ENCODE measurements at places on chromosomes 3 and 15. TPM values are rescaled to one million over a fixed set of nuclear protein-coding genes. Genes with fewer than 3 reads are reported as not detected.

Gene LDHAL6B
- not detected for total RNA-seq

Gene CHL1
- 33.0 TPM for total RNA-seq

Gene BFSP2
- total RNA-seq: not detected

Gene CEP63
- total RNA-seq: 26.0 TPM

GRCh38 chr15:48544778-48545177, 100.7 kb downstream of the FBN1 start:
- DNase-seq: no peak
- H3K4me1 ChIP-seq: peaks cover 88% of the 10 kb centered on the region
- no peak overlapping the region for H3K27ac ChIP-seq
- no peak overlapping the region for H3K4me3 ChIP-seq

DNA sequence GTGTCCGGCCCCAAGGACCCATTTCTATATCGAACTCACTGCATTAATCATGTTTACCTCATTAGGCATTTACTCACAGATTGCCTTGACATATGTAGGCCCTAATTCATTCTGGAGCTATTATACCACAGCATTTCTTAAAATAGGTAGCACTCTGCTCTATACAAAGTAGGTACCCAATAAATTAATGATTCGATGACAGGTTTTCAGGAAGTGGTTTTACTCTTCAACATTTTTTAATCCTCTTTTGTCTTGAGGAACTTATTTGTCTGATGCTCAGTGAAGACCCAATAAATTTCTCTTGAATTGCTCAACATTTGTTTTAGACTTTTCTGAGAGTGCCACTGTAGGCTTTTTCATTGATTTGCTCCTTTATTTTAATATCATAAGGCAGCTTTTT, 12.1 kb downstream of the TGFBR2 start:
- no peak overlapping the region for H3K27ac ChIP-seq
- peaks cover 100% of the 10 kb centered on the region for H3K4me1 ChIP-seq
- no peaks in the 10 kb centered on the region for H3K36me3 ChIP-seq
- no peak for DNase-seq

DNA sequence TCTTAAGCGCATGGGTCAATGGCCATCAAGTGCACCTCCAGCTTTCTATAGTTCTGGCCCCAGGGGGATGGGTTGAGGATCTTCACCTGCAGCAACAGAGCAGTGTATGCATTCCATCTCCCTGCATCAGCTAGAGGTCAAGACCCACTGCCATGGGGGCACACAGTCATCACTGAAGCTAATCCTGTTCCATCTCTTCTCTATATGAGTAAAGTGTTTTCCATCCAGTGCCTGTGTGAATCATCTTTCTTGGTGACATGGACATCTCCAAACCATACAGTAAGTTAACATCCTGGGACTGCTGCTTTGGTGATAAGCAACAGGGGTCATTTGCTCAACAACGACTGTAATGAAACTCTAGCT, 4.4 kb upstream of the ENTPD3 start:
- peaks cover 9% of the 10 kb centered on the region for H3K4me1 ChIP-seq
- H3K36me3 ChIP-seq: no peaks in the 10 kb centered on the region
- H3K27me3 ChIP-seq: peaks cover 10% of the 10 kb centered on the region
- no peak overlapping the region for H3K27ac ChIP-seq
- H3K4me3 ChIP-seq: no peak overlapping the region

GRCh38 chr3:151169262-151169947, 33.6 kb downstream of the GPR171 start:
- no peak for DNase-seq
- no peak overlapping the region for H3K4me3 ChIP-seq
- H3K36me3 ChIP-seq: no peaks in the 10 kb centered on the region
- no peaks in the 10 kb centered on the region for H3K27me3 ChIP-seq
- H3K27ac ChIP-seq: no peak overlapping the region
- peaks cover 5% of the 10 kb centered on the region for H3K4me1 ChIP-seq

DNA sequence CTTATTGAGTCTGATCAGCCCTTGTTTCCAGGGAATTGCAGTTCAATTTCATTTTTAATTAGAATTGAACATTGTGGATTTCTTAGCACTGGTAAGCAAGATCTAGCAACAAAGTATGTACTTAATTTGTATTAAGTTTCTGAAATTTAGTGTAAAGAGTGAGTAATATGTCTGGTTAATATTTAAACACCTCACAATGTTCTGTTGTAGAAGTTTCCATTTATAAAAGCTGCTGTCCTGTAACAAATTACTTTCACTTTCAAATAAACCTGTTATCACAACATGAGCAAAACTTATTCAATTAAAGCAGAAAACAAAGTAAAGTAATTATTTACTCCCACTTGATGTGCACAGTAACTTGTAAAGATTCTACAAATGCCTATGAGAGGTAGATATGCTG, 448.5 kb downstream of the NAALADL2 start:
- H3K27me3 ChIP-seq: no peaks in the 10 kb centered on the region
- no peak overlapping the region for H3K4me3 ChIP-seq
- H3K36me3 ChIP-seq: no peaks in the 10 kb centered on the region
- H3K27ac ChIP-seq: no peak overlapping the region

Measured in esophagus muscularis mucosa (tissue), 4 donors.